ENCODE measurements at places on chromosomes 6 and 20. TPM values are rescaled to one million over a fixed set of nuclear protein-coding genes. Genes with fewer than 3 reads are reported as not detected.

DNA sequence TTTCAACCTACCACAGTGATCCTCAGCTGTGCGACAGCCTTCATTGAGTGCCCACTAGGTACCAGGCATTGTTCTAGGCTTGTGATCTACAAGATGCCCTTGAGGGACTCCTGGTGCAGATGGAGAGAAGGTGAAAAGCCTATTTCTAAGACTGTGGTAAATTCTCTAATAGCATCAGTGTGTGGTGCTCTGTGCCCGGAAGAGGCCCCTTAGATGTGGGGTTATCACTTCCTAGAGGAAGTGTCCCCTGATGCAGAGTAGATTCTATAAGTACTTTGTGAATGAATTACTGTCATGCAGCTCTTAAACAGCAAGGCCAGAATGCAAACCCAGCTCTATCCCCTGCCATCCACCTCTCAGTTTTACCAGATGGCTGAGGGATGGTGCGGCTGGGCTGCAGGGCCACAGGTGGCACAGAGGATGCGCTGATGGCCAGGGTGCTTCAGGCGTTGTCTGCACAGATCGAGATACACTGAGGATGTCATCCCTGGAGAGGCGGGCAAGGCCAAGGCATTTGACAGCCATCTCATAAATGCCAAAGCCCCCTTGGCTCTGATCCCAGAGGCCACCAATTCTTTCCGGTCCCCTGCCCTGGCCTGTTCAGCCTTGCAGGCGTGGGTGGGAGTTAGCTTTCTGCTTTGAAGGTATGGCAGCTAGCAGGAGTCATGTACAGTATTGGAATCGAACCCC, 96.7 kb downstream of the TOX2 start:
- no peak for DNase-seq

DNA sequence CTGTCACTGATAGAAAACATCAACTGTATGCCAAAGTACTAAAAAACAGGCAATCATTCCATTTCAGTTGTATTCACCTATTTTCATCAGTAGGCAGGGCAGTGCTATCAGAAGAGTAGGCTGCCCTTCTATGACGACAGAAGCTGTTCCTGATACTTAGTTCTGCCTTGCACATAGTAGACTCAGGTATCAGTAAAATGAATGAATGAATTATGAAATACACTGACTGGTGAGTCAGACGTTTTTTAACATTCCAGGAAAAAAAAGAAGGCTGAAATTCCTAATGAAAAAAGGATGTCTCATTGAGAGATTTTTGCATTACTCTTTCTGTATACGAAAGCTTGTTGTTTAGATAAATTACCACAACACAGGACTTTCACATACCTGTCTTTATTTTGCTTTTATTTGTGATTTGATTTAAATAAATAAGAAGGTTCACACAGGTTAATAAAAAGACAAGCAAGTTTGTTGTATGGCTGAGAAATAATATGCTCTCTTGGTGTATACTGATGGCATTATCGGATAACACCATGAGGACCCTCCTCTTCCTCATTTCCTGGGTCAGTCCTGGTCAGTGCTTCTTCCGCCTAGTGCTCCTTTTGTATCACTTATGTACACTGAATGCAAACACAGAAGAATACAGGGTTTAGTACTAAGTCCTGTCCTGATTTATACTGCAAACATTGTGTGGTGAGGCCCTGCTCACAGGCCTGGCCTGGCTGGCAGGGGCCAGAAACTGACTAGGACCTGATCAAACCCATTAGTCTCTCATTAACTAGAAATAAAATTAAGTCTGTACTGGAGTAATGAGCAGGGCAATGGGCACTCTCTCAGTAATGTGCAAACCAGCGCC, 39.4 kb upstream of the SPDEF start:
- no peak for DNase-seq

- DNase-seq = no peak
Observed at GRCh38 chr20:55216525-55217242, 741.3 kb downstream of the DOK5 start.

- no peak for DNase-seq
Observed at GRCh38 chr20:33263784-33264183, 19.2 kb upstream of the BPIFB1 start.

- no peak for DNase-seq
Observed at GRCh38 chr6:39599973-39600372, 125.2 kb downstream of the KIF6 start.

Gene PEX6
- 45.0 TPM for total RNA-seq

Gene DCDC2
- total RNA-seq = 37.1 TPM

Gene SPATA25
- 0.25 TPM for total RNA-seq

All from kidney epithelial cell (primary cell).